Stomach (tissue), 19 donors: ENCODE measurements at places on chromosomes 6 and 20. TPM values are rescaled to one million over a fixed set of nuclear protein-coding genes. Genes with fewer than 3 reads are reported as not detected.

The PTCRA gene
- not detected for polyA plus RNA-seq

The TREML1 gene
- not detected for polyA plus RNA-seq

The ROMO1 gene
- 651 TPM for polyA plus RNA-seq

The HLA-DQB2 gene
- not detected for polyA plus RNA-seq

The CCDC170 gene
- polyA plus RNA-seq, result 0.61 TPM

The GPX5 gene
- not detected for polyA plus RNA-seq

The RNF144B gene
- polyA plus RNA-seq, result 2.1 TPM

The ECT2L gene
- 0.08 TPM for polyA plus RNA-seq

The AIG1 gene
- 14.9 TPM for polyA plus RNA-seq

The NTSR1 gene
- 0.06 TPM for polyA plus RNA-seq

The KCNK17 gene
- polyA plus RNA-seq, result 0.68 TPM

The TFAP2D gene
- polyA plus RNA-seq, result not detected

The FAM209A gene
- not detected for polyA plus RNA-seq

The GSTA2 gene
- polyA plus RNA-seq, result 7.6 TPM

The LTB gene
- polyA plus RNA-seq, result 4.2 TPM

The CLIC5 gene
- polyA plus RNA-seq, result 1.1 TPM

The ZBTB46 gene
- 1.8 TPM for polyA plus RNA-seq

The EPHA7 gene
- 0.92 TPM for polyA plus RNA-seq

The OPRM1 gene
- not detected for polyA plus RNA-seq

The CAGE1 gene
- polyA plus RNA-seq, result not detected

The SAMD10 gene
- 6.3 TPM for polyA plus RNA-seq

The GATA5 gene
- polyA plus RNA-seq, result 9.3 TPM

The PRPH2 gene
- polyA plus RNA-seq, result 0.92 TPM

The KHDC1L gene
- polyA plus RNA-seq, result 0.23 TPM

The RSPH4A gene
- 0.19 TPM for polyA plus RNA-seq

The TMEM74B gene
- polyA plus RNA-seq, result 1.9 TPM

The ZSWIM3 gene
- polyA plus RNA-seq, result 1.4 TPM

The KIF6 gene
- 0.25 TPM for polyA plus RNA-seq

The MYT1 gene
- polyA plus RNA-seq, result 0.08 TPM

The LIME1 gene
- 17.1 TPM for polyA plus RNA-seq

The GJA10 gene
- not detected for polyA plus RNA-seq

The TAGAP gene
- polyA plus RNA-seq, result 2.0 TPM

The SNPH gene
- 1.8 TPM for polyA plus RNA-seq

The ASIP gene
- polyA plus RNA-seq, result 0.35 TPM

The DAAM2 gene
- polyA plus RNA-seq, result 15.1 TPM

The SIM1 gene
- not detected for polyA plus RNA-seq

The C20orf204 gene
- polyA plus RNA-seq, result 0.62 TPM

The EYA2 gene
- polyA plus RNA-seq, result 13.3 TPM

The SLPI gene
- polyA plus RNA-seq, result 42.8 TPM

The IPCEF1 gene
- 0.98 TPM for polyA plus RNA-seq

The KCNK5 gene
- 6.0 TPM for polyA plus RNA-seq

The SPEF1 gene
- polyA plus RNA-seq, result 0.18 TPM

The TULP1 gene
- polyA plus RNA-seq, result not detected

The CFAP61 gene
- not detected for polyA plus RNA-seq

The CCN5 gene
- polyA plus RNA-seq, result 2.5 TPM
